ENCODE measurements at places on chromosomes 3 and 15.

DNA sequence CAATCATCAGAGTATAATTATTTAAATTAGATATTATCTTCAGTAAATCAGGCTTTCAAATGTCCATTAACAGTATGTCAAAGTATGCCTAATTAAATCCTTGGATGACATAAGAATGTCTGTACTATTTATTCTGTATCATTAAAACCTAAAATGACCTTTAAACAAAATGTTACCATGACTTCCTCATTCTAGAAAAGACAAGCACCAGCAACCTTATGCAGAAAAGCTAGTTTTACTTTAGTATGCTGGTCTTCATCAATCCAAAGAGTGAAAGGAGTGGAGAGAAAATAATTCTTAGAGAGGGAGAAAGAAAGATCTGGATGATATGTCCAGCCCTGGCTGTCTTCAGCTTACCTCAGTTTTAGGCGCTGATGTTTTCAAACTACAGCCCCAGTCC is 140.1 kb upstream of the UBE2E2 start:
- DNase-seq, result no peak

DNA sequence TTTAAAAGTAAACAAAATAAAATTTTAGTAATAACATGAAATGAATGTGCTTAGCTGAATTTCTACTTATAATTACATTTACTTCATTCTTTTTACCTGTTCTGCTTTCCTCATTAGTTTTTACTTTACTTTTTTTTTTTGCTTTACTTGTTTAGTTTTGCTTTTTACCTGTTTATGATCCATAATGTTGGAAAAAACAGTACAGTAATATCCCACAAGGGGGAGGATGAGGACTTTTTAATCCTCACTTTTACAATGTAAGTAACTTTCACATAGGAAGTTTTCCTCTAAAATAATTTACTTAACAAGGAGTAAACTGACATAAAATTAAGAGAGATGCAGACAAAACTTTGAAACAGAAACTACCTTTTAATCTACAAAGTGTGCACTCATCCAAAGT is 268.7 kb downstream of the TBC1D5 start:
- no peak for DNase-seq

- DNase-seq, result no peak
These were observed 301.3 kb upstream of the NR2F2 start for GRCh38 chr15:96029172-96029571.

- DNase-seq, result no peak
These were observed 92.6 kb upstream of the ALDH1A3 start for GRCh38 chr15:100786901-100787566.

DNA sequence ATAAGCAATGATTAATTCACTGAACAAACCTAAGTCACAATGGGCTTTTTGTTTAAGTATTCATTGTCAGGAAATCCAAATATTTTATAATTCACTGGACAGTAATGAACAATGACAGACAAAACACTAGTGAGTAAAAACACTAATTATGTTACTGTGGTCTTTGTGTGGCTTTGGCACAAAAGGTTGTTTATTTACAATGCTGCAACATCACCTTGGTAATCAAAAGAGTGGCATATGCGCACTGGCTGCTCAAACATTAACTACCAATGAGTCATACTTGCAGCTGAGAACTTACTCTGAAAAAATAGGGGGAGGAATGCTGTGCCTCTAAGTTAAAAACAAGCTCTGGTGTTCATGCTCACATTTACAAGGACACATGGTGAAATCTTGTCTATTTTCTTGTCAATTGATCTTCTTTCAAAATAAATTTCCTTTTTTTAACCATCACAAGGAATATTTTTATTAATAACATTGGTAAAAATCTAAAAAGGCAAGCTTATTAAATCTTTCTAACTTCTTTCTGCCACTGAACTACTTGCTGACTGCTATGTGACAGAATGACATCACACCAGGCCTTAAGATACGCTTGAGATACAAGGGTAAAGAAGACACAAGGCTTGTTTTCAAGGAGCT is 85.2 kb upstream of the PPIB start:
- DNase-seq, result no peak

- DNase-seq, result no peak
These were observed 306.3 kb downstream of the ZPLD1 start for GRCh38 chr3:102741105-102741504.

- DNase-seq, result no peak
These were observed 92.6 kb downstream of the TFDP2 start for GRCh38 chr3:142056656-142057330.

DNA sequence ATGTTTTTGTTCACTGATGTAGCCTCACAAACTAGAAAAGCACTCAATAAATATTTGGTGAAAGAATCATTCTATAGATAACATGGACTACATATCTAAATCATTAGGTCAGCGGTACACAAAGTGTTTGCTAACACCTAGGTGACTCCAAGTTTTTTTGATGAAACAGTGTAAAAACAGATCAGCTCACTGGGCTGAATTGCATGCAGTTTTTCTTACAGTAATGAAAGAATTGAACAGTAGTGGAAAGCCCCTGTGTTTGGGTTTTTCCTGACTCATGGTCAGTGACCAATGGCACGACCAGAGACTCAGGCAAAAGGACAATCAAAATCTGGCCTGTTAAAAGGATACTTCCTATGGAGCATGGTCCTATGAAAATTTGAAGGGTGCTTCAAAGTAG is 384.3 kb upstream of the EPHA6 start:
- DNase-seq, result no peak

DNA sequence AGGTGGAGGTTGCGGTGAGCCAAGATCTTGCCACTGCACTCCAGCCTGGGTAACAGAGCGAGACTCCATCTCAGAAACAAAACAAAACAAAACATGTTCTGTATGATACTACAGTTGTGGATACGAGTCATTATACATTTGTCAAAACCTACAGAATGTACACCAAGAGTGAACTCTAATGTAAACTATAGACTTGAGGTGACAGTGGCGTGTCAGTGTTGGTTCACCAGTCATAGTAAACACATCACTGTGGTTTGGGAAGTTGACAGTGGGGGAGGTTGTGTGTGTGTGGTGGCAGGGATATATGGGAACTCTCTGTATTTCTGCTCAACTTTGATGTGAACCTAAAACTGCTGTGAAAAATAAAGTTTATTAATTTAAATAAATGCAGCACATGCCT is 33.0 kb upstream of the GNB5 start:
- DNase-seq, result no peak

- no peak for DNase-seq
These were observed 118.9 kb upstream of the IGSF10 start for GRCh38 chr3:151579571-151580270.

DNA sequence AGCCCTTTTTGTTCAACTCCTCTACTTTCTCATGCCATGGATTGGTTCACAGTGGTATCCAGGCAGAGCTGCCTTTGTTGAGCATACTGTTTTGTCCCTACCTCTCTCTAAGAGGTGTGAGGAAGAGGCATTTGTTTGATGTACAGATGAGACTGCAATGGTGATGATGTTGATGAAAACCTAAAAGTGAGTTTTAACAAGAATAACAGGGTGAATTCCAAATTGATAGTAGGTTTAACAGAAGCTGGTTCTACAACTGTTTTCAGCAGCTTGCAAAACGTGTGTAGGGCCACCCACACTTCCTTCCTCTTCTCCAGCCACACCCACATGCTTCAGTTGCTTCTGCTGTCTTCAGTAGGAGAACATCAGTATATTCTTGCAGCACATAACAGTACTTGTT is 10.2 kb downstream of the SNRK start:
- no peak for DNase-seq

DNA sequence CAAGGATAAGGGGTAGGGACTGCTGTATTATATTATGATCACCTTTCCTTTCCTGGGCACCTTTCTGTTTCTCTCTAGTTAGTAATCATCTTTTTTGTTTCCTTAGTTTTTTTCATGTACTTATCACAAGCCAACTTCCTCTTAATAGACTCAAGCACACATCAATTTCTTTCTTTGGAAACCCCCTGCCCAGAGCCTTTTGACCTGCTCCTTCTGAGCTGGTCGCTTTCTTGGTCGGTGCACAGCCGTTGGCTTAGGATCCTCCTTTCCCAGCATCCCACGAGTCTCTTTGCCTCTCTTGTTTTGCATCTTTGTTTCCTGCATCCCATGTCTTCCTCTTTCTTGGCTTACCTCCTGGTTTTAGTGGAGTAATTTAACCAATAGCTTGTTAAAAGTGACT is 26.9 kb downstream of the GASK1A start:
- DNase-seq, result no peak

DNA sequence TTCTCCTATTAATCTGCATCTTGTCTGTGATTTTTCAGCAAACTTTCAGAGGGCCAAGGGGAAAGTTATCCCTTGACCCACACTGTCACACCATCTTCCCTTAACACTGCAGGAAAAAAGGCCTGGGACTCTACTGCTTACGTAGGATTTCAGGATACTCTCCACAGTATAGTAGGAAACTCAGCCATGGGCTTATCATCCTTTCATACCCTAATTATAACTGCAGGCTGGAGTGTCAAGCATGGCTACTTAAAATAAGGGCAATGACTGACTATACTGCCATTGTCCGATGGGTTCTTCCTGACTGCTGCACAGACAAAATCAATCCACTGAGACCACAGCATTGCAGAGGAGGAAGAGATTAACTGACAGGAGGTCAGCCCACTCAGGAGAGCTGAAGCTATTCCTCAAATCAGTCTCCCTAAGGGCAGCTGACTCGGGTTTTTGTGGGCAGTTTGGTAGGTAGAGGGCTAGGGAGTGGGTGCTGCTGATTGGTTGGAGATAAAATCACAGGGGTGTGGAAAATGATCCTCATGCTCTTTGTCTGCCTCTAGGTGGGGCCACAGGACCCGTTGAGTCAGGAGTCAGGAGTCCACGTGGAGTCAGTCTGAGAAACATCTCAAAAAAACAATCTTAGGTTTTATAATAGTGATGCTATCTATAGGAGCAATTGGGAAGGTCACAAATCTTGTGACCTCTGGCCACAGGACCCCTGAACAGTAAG is 118.2 kb upstream of the STRIT1 start:
- no peak for DNase-seq

DNA sequence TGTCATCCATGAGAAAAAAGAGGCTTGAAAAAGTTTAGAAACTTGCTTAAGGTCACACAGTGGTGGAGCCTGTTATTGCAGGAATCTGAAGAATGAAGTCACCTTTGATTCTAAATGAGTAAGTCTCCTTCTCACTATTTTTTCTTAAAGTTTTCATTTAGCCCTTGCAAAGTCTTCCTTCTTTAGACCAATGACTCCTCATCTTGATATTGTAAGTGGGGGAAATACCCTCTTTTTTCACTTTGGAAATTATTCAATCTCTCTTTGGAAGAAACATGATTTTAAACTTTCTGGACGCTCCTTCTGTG is 787 bp upstream of the SLMAP start:
- DNase-seq, result no peak

GRCh38 chr15:70153921-70154717 is 56.4 kb upstream of the TLE3 start:
- DNase-seq, result peak; percentile 5

DNA sequence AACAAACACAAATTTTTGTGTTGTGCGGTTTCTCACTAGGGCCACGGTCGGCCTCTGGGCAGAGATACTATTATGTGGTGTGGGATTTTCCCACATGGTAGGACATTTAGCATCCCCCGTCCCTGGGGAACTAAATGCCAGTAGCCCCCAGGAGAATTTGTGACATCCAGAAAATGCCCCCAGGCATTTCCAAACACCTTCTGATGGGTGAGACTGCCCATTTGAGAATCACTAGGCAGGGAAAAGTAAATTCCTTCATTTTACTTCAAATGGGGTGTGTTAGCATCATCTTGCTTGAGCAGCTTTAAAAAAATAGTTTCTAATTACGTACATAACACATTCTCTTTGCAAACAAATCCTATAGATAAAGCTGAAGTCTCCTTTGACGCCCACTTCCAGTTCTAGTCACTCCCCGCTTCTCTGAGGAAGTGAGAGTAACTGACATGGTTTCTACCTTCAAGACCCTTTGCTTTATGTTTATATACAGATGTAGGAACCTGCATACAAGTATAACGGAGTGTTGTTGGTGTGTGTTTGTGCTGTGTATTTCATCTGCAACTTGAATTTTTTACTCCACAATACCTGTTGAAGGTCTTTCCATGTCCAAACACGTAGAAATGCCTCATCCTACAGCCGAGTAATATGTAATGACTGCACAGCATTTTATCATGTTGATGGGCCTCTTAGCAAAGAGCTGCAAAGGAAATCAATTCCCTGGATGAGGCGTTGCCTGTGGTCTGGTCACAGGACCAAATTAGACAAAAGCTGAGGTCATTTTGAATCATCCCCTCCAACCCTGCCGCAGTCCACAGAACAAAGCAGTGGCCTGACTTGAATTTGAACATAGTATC is 31.4 kb upstream of the ZBTB38 start:
- DNase-seq, result no peak

DNA sequence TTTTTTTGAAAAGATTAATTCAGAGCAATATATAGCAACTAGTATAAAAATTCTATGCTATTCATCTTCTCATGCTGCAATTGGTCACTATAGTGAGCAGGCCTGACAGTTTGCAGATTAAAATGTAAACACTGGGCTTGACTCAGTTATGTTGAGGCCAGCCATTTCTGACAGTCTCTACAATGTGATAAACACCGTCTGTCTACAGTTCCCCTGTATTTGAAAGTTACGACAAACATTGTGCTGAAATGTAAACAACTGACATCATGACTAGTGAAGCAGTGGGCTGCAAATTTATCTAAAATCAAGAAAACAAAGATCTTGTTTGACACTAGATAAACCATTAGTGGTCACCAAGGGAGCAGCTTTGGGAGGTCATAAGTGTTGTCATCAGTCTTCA is 197.4 kb downstream of the ISL2 start:
- DNase-seq, result no peak

- no peak for DNase-seq
These were observed 77.5 kb downstream of the RPN1 start for GRCh38 chr3:128573160-128573559.

GRCh38 chr15:37758412-37758811 is 176.0 kb upstream of the TMCO5A start:
- DNase-seq, result no peak

DNA sequence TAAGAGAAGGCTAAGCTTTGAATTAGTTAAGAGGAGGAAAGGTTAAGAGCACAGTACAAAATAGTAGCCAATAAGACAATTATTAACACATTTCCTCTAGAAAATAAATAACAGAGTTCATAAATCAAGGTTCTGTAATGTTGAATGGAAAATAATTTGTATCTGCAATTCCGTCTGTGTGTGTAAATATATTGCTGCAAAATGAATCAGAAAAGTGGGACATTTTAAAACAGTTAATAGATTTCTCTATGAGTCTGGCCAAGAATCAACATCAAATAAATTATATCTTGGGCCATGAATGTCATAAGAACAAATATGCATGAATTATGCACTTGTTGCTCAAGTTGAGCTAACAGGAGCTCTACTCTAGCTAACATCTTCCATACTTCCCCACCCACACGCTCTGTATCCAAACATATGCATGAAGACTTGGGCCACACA is 14.2 kb upstream of the SUCNR1 start:
- DNase-seq, result no peak

GRCh38 chr3:81378552-81379293 is 382.7 kb downstream of the GBE1 start:
- DNase-seq, result no peak

GRCh38 chr15:63466378-63467192 is 37.8 kb upstream of the USP3 start:
- no peak for DNase-seq

- DNase-seq, result no peak
These were observed 179.1 kb downstream of the SLC9A9 start for GRCh38 chr3:143668924-143669790.

All from omental fat pad (tissue), 4 donors.